ENCODE measurements at places on chromosomes 7 and 10.

GRCh38 chr10:100377830-100378229, 30.8 kb downstream of the SCD start:
- DNase-seq = no peak

GRCh38 chr7:143279186-143280098, 5.3 kb upstream of the TMEM139 start:
- DNase-seq = no peak

- no peak for DNase-seq
Observed at GRCh38 chr7:74371381-74372341, 82.0 kb upstream of the GTF2IRD1 start.

DNA sequence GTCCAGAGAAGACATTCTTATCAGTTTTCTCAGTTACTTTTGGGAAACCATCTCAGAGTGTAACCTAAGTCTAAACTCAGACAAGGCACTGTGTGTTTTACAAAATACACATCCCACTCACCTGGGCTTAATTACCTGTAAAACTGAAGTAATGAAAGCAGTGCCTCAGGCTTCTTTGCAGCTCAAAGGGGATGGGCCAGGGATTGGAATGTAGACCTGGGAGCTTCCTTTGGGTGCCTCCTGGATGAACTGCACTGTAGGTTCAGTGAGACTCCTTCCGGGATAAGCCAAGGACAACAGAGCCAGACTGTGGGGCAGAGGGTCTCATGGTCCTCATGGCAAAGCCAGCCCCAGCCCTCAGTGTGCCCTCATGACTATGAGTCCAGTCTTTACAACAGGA, 672.4 kb upstream of the GALNT17 start:
- no peak for DNase-seq

GRCh38 chr7:6096581-6096980, 65.4 kb downstream of the ANKRD61 start:
- no peak for DNase-seq

Data from mesenteric fat pad (tissue), 1 donor.